ENCODE measurements at places on chromosomes 6 and 20.
A peak's percentile ranks its signal among the peaks of the same experiment; 100 is the strongest.

GRCh38 chr6:105359419-105360370 lies 43.2 kb downstream of the PREP start:
- DNase-seq = no peak

DNA sequence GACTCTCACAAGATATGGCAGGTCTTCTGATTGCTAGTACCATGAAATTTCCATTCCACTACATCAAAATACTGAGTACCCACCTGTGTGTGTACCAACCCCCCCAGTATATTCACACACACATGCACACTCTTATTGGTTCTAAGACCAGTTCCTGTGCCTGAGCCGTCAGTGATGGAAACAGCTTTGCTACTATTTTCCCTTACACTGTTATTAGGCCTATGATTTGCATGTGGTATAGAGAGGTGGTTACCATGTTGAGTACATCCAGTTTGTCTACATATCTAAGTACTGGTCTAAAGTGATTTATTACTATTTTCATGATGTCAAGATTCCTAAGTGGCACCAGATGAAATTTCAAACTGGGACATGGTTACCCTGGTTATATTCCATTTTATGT lies 459.9 kb downstream of the BCKDHB start:
- DNase-seq = no peak

- DNase-seq = no peak
Observed at GRCh38 chr20:25059866-25060465, 2.0 kb upstream of the ACSS1 start.

DNA sequence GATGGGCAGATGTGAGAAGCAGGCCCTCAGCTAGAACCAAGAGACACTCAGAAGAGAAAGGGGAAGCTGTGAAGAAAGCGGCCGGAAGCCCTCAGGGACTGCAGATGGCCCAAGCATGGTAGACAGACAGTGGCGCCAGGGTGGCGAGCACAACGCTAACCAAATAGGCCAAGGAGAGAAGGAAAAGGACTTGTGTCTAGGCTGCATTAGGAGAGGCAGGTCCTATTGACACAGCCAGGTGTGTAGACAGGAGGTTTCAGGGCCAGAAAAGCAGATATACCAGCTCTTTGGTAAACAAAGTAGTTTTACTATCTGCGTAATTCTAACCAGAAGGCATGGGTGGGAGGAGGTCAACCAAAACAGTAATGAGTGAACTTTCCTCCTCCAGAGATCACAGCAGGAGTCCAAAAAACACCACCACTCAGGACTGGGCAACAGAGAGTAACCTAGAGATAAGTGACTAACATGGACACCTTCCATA lies 15.8 kb upstream of the MAP7 start:
- DNase-seq = no peak

DNA sequence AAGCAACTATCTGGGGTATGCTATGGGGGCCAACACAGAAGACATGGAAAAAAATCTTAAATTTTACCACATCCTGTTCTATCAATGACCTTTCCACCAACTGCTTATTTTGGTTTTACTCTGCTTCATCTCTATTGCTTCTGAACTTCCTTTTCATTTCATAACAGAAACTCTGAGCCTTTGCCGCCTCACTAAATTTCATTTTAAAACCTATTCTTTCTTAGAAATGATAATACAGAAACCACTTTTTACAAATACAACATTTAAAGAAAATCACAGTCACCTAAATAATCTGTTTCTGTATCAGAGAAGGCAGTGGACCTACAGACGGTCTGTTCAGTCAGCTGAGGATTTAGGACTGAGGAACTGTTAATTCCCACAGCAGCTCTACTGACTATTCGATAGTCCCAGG lies 117.5 kb downstream of the KCNQ5 start:
- no peak for DNase-seq

DNA sequence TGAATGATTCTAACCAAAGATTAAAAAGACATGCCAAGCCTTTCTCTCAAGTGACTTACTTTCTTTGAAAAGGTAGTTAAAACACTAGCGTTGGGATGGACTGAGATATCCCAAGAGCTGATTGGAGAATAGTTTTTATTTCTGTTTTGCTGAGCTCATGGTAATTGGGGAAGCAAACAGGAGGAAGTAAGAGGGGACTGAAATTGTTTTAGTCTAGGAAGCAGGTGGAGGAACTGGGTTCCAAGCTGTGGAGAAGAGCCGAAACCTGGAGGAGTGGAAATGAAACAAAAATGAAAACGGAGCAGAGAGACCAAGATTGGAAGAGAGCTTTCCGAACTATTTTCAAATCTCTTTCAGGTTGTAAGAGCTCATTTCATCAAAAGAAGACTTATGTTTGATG lies 59.9 kb upstream of the TENT5A start:
- DNase-seq = no peak

- no peak for DNase-seq
Observed at GRCh38 chr6:131741688-131742393, 31.0 kb upstream of the CTAGE9 start.

GRCh38 chr20:32980131-32980941 lies 23.9 kb downstream of the SUN5 start:
- DNase-seq = peak; percentile 65

DNA sequence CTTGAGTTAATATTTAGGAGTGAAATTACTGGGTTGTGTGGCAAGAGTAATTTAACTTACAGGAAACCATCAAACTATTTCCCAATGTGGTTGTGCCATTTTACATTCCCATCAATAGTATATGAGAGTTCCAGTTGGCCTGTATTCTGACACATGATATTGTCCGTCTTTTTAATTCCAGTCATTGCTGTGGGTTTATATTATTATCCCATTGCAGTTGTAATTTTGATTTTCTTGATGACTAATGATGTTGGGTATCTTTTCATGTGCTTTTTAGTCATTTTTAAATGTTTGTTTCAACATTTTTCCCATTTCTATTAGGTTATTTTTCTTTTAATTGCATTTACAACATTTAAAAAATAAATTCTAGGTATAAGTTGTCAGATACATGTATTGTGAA lies 614.0 kb downstream of the UTRN start:
- DNase-seq = no peak

DNA sequence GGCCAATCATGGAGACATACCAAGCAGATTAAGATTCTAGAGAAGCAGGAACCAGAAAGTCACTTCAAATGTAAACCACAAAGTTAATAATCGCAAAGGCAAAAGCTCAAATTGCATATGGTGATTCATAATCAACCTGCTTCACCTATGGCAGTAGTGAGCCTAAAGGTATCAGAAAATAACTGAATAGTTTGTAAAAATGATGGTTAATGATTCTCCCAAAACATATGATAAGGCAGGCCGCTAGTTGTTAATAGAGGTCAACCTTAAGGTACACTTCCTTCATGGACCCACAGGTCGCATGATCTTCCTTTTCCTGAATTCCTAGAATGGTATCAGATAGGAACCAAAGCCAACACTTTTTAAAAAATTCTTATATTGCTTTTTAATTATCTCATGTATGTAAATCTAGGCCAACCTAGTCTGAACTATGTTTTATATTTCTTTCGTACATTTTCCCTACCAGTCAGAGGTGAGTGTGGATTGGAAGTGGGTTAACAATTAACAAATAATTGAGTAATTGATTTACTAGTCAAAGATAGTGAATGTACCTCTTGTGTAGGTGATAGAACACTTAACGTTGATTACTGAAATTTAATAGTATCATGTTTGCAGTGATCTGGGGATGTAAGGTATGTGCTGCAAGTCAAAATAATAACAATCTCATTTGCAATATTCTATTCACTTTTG lies 16.4 kb downstream of the TAAR2 start:
- DNase-seq = no peak

DNA sequence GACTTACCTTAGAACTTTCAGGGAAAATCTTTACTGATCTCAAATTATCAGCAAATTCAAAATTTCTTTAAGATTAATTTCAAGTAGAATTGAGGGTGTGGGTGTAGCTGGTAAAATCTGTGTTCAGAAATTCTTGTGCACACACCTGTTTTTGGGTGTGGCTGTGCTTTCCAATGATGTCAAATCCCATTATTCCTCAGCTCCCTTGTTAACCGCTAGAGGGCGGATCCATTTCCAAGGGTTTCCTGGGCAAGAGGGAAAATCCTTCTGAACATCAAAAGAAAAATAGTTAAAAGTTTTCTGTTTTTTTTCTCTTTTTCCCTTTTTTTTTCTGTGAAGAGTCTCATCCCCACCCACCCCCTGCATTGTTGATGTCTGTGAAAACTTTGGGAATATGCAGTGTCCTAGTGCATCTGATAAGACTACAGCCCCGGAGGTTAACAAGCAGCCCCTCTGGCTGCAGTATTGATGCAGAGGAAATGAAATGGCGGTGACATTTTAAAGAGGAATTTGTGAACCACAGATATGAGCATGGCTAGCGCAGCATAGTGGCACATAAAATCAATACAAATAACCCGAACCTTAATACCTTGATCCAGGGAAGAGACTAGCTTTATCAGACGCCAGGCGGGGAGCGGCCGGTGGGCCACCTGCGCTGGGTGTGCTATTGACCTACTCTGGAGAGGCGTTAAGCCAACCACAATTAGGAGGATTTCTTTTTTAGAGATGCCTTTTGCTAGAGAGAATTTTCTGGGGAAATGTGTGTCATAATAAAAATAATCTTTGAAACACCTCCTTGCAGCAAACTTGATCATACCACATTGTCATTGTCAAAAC lies 130.9 kb downstream of the FOXA2 start:
- no peak for DNase-seq

GRCh38 chr20:13526551-13526950 lies 112.2 kb downstream of the TASP1 start:
- DNase-seq = no peak

GRCh38 chr6:133288662-133289061 lies 47.5 kb downstream of the EYA4 start:
- no peak for DNase-seq

GRCh38 chr20:57495978-57496377 lies 29.0 kb downstream of the CTCFL start:
- DNase-seq = no peak

- no peak for DNase-seq
Observed at GRCh38 chr6:127518191-127518709, 885 bp downstream of the MTCL3 start.

DNA sequence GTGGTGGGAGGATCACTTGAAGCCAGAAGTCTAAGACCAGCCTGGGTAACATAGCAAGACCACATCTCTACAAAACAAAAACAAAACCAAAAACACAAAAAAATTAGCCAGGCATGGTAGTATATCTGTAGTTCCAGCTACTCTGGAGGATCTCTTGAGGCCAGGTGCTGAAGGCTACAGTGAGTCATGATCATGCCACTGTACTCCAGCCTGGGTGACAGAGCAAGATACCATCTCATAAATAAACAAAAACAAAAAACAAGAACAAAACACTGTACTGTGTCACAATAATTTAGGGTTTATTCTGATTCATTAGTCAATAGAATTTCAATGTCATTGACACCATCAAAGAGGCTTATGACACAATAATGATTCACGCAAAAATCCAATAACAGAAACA lies 1121.7 kb upstream of the MAP3K7 start:
- DNase-seq = no peak

All from D721Med (cell line).